ENCODE measurements at places on chromosomes 1 and 21. TPM values are rescaled to one million over a fixed set of nuclear protein-coding genes. Genes with fewer than 3 reads are reported as not detected.

DNA sequence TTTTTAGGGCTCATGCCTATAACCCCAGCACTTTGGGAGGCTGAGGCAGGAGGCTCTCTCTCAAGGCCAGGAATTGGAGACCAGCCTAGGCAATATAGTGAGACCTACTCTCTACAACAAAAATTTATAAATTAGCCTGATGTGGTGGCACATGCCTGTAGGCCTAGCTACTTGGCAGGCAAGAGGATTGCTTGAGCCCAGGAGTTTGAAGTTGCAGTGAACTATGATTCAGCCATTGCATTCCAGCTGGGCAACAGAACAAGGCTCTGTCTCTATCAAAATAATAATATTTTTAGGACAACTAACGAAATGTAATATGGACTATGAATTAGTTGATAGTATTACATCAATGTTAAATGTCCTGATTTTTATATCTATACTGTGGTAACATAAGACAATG, 68.8 kb upstream of the ARID1A start:
- H3K27ac ChIP-seq, result no peak overlapping the region
- H3K36me3 ChIP-seq, result no peaks in the 10 kb centered on the region
- no peak overlapping the region for H3K4me3 ChIP-seq

GRCh38 chr21:43311301-43311817, 115.6 kb downstream of the SIK1 start:
- peaks cover 23% of the 10 kb centered on the region for H3K4me1 ChIP-seq
- no peaks in the 10 kb centered on the region for H3K27me3 ChIP-seq
- DNase-seq, result peak; percentile 97

The KLF17 gene
- polyA plus RNA-seq, result 0.04 TPM

GRCh38 chr1:12417389-12417788, 187.6 kb downstream of the VPS13D start:
- no peak for DNase-seq
- no peaks in the 10 kb centered on the region for H3K27me3 ChIP-seq
- H3K36me3 ChIP-seq, result peaks cover 21% of the 10 kb centered on the region
- no peak overlapping the region for H3K27ac ChIP-seq
- no peaks in the 10 kb centered on the region for H3K4me1 ChIP-seq

The OR2T29 gene
- not detected for polyA plus RNA-seq

All from large intestine (tissue), 12 donors.